ENCODE measurements at places on chromosomes 2 and 18.

GRCh38 chr2:26568076-26568890, 72.9 kb downstream of the CIB4 start:
- DNase-seq: no peak

DNA sequence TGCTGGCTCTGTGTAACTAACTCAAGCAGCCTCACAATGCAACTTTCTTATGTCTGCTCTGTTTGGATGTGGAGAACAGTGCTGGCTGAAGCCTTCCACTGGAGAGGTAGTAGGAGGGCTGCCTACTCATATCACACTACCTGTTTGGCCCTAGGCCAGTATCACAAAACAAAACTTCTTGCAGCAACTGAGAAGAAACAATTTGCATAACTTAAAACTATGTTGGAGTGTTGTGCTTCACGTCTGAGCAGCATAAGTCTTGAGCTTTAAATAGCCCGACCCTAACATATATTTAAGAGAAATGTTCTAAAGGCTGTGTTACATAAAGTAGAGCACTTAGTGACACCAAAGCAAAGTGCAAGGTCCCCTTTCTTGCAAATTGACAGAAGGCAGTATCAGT, 204.9 kb upstream of the ACVR2A start:
- DNase-seq: no peak

- DNase-seq: no peak
Measured at GRCh38 chr2:222673273-222673672, 1.8 kb downstream of the MOGAT1 start.

GRCh38 chr2:241149925-241150659, at the start of gene PPP1R7:
Gene PPP1R7, plus strand, starts transcription at chr2:241150467. Its CDS starts 29 bp downstream, at chr2:241150496.
- DNase-seq: peak; percentile 99

- DNase-seq: no peak
Measured at GRCh38 chr18:22296304-22296703, 121.4 kb downstream of the CTAGE1 start.

- no peak for DNase-seq
Measured at GRCh38 chr2:100272841-100273329, 49.4 kb downstream of the LONRF2 start.

DNA sequence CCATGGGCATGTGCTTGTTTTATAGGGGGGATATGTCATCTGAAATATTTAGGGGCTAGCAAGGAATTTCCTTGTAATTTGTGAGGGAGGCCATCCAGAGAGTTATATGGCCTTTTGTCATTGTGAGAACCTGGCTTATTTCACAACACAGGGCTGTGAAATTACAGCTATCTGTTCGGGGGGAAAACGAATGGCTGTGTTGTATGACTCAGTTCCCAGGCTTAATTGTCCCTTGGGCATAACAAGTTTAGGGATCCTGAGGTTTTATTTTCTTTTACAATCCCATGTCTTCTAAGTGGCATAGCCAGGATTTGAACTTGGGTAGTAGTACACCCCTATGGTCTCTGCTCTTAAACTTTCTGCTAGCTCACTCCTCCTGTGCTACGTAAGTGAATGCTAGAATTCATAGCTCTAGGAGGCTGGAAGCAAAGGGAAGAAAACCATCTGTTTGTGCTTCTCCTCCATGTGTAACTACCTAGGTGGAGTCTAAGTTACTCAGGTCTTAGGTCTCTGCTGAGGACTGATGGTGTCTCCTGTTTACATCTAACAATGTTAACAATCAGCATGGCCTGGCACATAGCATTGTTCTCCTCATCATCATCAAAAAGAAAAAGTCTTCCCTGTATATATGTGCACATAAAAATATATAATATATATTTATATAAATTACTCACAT, 53.8 kb downstream of the SKA1 start:
- DNase-seq: no peak

- DNase-seq: no peak
Measured at GRCh38 chr2:70927641-70928040, 8.1 kb upstream of the ATP6V1B1 start.

DNA sequence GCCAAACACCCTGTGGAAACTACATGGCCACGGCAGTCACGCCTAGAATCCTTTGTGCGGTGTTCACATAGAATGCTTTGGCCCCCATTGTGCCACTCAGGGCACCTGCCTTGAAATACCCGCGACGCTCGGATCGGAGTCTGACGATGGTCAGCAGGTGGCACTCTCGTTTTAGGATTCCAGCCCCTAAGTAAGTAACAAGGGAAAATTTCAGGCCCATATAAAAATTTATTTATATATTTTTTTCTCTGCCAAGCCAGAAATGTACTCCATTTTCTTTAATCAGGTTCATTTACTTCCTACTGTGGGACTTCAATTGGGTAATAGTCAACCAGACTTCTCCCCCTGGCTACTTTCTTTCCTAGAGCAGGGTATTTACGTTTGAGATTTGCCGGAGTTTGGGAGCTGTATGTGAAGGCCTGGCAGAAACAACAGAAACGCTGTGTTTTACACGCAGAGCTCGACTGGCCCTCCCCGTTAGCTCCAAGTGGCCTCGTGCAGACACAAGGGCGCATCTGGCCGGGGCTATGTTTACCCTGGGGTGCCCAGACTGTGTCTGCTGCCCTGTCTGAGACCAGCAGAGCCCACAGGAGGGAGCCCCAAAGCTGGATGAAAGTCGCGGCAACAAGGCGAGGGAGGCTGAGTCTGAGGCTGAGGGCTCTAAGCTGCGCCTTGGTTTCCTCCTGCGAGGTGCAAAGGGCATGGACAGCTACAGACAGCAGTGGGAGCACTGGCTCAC, 41.6 kb downstream of the LRRC30 start:
- DNase-seq: peak; percentile 59

- DNase-seq: no peak
Measured at GRCh38 chr18:12336887-12337286, 28.8 kb downstream of the TUBB6 start.

DNA sequence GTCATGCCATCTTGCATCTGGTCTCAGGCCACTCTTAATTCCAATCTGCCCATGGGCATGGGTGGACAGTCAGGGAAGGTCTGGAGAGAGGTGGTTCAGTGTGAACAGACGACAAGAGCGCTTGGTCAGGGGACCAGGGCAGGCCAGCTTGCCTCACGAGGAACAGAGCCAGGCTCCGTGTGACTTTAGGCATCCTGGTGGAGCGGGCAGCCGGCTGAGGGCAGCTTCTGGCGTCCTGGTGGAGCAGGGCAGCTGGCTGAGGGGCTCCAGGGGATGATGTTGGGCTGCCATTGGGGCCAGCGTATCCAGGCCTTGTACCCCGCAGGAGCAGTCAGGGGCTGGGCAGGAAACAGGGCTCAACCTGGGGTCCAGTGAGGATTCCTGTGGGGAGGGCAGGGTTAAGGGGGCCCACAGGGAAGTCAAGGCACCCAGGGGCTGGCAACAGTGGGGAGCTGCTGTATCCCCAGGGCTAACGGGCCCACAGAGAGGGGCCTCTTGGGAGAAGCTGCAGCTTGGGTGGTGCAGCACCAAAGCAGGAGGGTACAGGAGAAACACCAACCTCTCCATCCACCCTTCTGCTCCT, 197.9 kb upstream of the TWIST2 start:
- DNase-seq: no peak

GRCh38 chr2:54650612-54651011, 72.8 kb upstream of the EML6 start:
- DNase-seq: no peak

DNA sequence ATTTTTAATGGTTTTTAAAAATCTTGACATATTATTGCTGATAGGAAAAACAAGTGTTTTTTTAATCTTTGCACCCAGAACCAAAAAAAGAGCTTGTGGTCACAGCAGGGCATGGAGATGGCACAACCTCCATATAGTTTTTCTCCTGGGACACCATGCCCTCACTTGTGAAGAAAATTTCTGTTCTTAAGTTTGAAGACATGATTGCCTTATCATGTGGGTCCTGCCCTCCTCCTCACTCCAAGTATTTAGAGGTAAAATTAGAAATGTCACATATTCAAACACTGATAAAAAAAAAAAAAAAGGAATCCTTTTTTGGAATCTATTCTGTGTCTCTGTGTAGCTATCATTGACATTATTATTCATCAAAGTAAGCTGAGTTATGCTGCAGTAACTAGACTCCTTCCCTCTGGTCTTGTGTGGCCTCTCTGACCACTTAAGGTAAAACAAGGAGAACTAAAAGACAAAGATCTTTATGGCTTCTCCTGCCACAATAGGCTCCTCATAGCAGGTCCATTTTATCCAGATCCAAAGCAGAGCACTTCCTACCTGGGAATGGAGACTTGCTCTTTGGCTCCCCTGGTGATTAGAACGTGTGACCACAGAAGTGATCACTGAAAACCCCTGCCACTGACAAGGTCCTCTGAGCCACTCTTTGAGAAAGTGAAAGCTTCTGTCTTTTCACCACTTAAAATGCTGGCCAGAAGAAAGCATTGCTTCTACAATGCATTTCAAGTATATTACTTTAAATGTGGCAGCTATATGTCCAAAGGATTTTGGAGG, 19.8 kb downstream of the ADD2 start:
- DNase-seq: no peak

DNA sequence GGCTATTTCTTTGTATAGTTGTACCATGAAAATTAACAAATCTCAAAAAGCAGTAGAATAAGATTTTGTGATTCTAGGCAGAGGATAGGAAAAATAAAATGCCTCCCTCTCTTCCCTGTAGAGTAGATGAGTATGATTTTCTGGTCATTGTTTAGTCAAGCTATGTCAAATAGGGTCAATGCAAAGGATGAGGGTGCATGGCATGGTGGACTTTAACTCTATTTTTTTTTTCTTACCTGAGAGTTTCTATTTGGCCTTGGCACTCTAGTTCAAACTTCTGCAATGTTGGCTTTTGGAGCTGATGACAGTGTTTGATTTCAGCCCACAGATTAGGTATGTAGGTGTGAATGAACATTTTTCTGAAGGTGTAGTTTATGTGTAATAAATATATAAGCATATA, 224.5 kb downstream of the TRIB2 start:
- no peak for DNase-seq

GRCh38 chr18:54608028-54608642, 17.1 kb downstream of the DYNAP start:
- no peak for DNase-seq

- no peak for DNase-seq
Measured at GRCh38 chr18:22490429-22490846, 72.7 kb upstream of the CTAGE1 start.

- peak; percentile 45 for DNase-seq
Measured at GRCh38 chr2:109069331-109070194, 59.4 kb upstream of the SH3RF3 start.

GRCh38 chr18:40037356-40037755, 1917.7 kb upstream of the PIK3C3 start:
- no peak for DNase-seq

DNA sequence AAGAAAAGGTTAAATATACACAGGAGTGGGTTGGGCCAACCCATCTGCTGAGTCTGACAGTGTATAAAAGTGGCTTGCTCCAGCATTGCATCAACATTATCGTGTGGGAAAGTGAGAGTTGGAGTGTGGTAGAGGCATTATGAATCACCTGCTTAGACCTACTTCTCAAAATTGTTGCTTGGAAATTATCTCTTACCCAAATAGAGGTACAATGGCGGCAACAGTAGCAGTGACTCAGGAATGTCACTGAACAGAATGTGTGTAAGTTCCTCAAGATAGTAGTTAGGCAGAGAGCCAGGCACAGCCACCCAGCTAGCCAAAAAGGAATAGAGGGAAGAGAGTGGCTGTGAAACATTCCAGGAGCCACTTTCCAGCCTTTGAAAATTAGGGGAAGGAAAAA, 616.0 kb downstream of the NUP35 start:
- DNase-seq: no peak

DNA sequence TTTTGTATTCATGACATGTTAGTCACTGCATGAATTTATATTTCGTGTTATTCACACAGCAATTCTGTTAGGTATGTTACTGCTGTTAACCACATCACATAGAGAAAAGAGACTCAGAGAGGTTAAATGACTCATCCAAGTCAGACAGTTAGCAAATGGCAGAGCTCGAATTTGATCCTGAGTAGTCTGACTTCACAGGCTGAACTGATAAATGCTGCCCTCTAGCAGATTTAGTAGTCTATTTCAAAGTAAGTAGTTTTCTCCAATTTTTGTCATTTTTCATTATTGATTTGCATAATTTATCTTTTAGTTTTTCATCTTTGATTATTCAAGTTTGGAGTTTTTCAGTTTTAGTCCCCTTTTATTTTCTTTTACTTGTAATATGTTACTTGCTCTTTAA, 58.3 kb downstream of the WDR7 start:
- DNase-seq: peak; percentile 22

DNA sequence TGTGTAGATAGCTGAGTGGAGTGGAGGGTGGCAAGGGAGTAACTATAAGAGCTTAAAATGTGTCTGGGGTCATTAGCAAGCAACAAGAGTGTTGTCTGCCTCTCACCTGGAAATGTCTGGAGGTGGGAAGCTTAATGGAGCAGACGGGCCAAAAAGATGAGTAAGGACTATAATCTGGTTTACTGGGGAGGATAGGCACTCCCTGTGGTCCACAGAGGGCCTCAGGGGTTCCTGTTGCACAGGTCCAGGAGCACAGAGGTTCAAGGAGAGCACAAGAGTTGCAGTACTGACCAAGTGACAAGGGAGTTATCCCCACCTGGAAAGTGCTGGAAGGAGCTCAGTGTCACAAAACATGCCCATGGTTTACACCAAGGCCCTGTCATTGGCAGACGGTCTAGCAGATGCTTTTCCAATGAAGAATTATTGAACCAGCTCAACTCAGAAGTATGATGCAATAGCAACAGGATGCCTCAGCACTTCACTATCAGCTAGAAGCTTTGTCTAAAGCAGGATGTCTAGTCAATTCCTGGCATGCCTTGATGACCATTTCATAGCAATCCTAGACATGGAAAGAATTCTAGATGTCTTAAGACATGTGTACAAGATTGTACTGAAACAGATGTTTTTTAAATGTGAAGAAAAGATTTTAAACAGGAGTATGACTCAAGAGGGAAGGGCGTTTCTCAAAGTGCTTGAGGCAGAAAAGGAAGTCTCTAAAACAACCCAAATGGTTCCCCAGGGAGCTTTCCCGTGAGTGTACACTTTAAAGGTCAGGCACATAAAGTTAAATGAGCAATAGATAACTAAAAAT, 62.9 kb upstream of the SERPINE2 start:
- DNase-seq: no peak

DNA sequence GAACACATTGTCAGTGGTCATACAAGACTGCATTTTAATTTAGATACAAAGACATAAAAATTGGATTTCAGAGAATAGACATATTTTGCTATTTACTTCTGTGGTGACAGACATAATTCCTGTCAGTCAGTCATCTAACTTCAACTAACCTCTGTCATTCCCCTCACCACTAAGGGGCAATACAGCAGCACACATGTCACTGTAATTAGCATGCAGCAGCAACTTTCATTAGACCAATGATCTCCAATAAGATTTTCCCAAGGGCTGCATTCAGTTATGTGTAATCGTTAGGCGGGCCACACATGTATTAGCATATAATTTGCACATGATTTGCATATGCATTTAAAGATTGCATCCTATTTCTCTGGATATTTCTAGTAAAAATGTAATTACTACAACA, 624.5 kb downstream of the NR4A2 start:
- peak; percentile 4 for DNase-seq

GRCh38 chr2:230160112-230160660, 59.6 kb downstream of the SP110 start:
- peak; percentile 71 for DNase-seq
